ENCODE measurements at places on chromosomes 4 and X.
A peak's percentile ranks its signal among the peaks of the same experiment; 100 is the strongest.

GRCh38 chr4:31995943-31996901 is 1276.1 kb downstream of the PCDH7 start:
- H3K27ac ChIP-seq = no peak overlapping the region
- no peak overlapping the region for H3K4me3 ChIP-seq
- H3K4me1 ChIP-seq = no peaks in the 10 kb centered on the region
- peak; percentile 61 for DNase-seq

- no peak overlapping the region for H3K27ac ChIP-seq
- no peak for DNase-seq
- no peaks in the 10 kb centered on the region for H3K4me1 ChIP-seq
- H3K27me3 ChIP-seq = no peaks in the 10 kb centered on the region
- H3K36me3 ChIP-seq = no peaks in the 10 kb centered on the region
- no peak overlapping the region for H3K4me3 ChIP-seq
Observed at GRCh38 chr4:184727430-184727829, 6.5 kb downstream of the CENPU start.

GRCh38 chr4:173264684-173265185 is 69.4 kb downstream of the HMGB2 start:
- H3K36me3 ChIP-seq = no peaks in the 10 kb centered on the region
- H3K27ac ChIP-seq = no peak overlapping the region
- no peaks in the 10 kb centered on the region for H3K4me1 ChIP-seq
- no peaks in the 10 kb centered on the region for H3K27me3 ChIP-seq
- DNase-seq = no peak

DNA sequence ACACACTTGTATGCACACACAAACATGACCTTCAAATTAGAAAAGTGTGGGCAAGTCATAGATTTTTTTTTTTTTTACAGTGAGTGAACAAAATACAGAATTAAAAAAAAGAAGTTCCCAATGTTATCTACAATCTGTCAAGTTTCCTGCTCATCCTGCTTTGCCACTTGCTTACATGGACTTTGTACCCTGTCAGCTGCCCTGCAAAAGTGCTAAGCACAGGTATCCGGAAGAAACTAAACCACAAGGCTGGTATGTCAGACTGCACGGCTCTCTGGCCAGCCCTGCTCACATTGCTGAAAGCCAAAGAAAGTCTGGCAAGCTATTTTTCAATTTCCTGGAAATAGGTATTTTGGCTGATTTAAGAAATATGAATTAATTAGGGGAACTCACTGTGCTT is 38.9 kb upstream of the BCLAF3 start:
- no peaks in the 10 kb centered on the region for H3K36me3 ChIP-seq
- no peak for DNase-seq
- H3K27ac ChIP-seq = no peak overlapping the region
- no peak overlapping the region for H3K4me3 ChIP-seq

- no peak overlapping the region for H3K4me3 ChIP-seq
- H3K27ac ChIP-seq = no peak overlapping the region
- no peaks in the 10 kb centered on the region for H3K27me3 ChIP-seq
- H3K4me1 ChIP-seq = no peaks in the 10 kb centered on the region
- DNase-seq = no peak
- no peaks in the 10 kb centered on the region for H3K36me3 ChIP-seq
Observed at GRCh38 chrX:143601809-143602208, 34.1 kb downstream of the SLITRK4 start.

DNA sequence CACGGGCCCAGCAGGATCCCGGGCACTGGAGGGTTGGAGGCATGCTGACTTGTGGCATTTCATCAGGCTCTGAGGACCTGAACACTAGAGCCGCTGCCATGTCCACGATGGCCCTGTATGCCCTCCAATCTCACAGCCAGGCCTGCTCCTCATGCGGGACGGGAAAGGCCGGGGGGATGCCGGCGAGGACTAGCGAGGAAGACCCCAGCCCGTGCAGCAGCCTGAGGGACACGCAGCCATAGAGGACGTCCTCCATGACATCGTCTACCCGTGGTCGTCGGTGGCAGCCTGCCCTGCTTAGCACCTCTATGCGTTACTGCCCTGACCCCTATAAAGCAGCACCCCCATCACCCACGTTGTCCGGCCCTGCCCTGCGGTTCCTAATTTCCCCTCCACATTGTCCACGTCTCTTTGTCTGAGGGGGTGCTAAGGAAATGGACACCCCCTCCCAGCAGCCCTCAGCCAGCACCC is 32.6 kb downstream of the HMX1 start:
- H3K27ac ChIP-seq = no peak overlapping the region
- no peaks in the 10 kb centered on the region for H3K36me3 ChIP-seq
- H3K27me3 ChIP-seq = no peaks in the 10 kb centered on the region
- no peaks in the 10 kb centered on the region for H3K4me1 ChIP-seq
- no peak overlapping the region for H3K4me3 ChIP-seq

DNA sequence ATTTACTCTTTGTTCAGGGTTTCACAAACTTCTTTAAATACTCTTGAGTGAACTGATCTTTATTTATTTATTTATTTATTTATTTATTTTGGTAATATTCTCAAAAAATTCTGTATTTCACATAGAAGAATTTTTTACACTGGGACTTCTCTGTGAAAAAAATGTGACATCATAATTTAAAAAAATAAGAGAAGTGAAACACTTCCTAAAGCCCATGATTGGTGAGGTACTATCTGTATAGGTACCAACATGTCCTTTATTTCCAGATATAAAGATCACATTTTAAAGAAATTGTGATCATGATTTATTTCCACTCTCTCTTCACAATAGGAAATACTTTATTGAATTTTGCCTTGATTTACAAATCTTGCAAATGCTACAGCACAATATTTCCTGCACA is 497.1 kb downstream of the FAT4 start:
- H3K4me1 ChIP-seq = no peaks in the 10 kb centered on the region
- H3K36me3 ChIP-seq = no peaks in the 10 kb centered on the region
- H3K4me3 ChIP-seq = no peak overlapping the region
- H3K27ac ChIP-seq = no peak overlapping the region

DNA sequence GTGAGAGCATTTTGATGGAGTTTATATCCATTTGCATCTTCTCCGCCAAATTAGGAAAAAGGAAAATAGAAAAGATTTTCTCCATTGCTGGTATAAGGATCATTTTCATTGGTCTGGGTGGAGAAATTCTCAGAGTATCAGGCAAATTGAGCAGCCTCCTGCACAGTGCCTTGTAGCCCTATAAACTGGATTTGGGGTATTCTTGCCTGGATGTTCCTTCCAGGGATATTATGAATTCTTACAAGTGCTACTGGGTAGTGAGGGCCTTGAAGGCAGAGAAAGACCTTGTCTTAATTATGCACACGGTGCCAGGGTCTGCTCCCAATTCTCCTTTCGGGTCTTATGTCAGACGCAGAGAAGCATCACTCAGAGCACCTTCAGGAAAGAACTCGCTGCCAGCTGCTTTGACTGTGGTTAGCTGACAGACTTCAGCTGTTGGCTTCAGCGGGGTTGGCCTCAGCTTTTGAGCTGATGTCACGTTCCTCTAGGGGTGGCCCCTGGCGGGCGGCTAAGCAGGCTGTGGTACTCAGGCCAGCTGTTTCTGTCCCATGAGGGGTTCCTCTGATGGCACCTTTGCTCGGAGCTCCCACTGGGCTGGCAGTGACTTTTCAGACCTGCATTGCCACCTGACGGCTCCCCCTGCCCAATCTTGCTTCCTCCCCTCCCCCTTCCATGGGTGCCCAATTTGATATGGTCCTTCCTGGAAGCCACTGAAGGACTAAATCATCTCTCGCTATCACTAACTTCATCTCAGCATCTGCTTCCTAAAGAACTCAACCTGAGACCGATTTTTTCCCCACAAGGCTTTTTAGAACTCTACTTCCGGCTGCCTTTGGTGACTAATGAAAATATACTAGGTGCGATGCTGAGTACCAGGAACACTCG is 519.5 kb downstream of the BCOR start:
- H3K4me1 ChIP-seq = no peaks in the 10 kb centered on the region
- DNase-seq = peak; percentile 59
- no peak overlapping the region for H3K27ac ChIP-seq
- no peak overlapping the region for H3K4me3 ChIP-seq
- H3K36me3 ChIP-seq = no peaks in the 10 kb centered on the region
